ENCODE measurements at places on chromosomes 5 and 9.

GRCh38 chr5:80752427-80752826, 97.6 kb upstream of the DHFR start:
- DNase-seq = no peak

GRCh38 chr5:77073667-77074066, 13.4 kb downstream of the ZBED3 start:
- no peak for DNase-seq

DNA sequence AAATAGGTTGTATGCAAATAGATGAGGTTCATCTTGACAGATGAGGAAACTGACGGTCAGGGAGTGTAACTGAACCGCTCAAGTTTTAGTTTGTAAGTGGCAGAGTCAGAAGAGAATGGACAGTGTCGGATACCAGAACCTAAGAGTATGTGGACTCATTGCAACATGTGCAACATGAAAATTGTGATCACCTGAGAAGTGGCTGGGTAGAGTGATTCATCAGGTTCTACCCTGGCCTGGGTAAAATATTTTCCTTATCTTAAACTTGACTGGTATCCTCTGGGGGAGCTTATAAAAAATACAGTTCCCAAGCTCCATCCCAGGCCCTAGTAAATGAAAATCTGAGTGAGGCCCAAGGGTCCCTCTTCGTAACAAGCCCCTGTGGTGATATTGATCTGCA, 35.2 kb upstream of the MIER3 start:
- DNase-seq = no peak

- no peak for DNase-seq
Measured at GRCh38 chr9:4865681-4866080, 72.9 kb downstream of the RCL1 start.

- DNase-seq = peak; percentile 4
Measured at GRCh38 chr5:115179030-115179393, 9.3 kb upstream of the TRIM36 start.
